ENCODE measurements at places on chromosomes 1 and 21.

DNA sequence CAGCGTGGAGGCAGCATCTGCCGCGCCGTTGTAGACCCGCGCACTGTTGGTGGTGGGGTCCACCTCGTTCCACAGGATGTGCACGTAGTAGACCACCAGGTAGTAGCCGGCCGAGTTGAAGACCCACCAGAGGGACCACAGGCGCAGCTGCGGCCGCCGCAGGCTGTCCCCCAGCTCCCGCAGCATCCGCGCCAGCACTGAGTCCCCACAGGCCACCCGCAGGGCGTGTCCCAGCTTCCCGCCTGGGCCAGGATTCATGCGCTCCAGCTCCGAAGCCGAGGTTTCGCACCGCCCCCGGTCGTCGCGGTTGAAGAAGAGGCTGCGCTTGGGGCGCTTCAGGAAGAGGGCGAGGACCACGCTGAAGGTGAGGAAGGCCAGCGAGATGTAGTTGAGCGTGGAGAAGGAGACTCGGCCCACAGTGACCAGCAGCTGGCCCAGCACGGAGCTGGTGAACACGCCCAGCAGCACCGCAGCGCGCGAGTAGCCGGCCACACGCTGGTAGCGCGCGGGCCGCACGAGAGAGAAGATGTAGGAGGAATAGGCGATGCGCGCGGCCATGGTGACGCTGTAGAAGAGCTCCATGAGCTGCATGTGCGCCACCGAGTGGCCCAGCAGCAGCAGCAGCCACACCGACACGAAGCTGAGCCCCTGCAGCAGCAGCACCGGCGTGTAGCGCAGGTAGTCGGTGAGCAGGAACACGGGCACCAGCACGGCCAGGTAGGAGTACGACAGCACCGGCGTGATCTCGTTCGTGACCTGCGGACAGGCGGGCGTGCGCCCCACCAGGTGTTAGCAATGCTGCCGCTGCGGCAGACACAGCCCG is 10.6 kb downstream of the SLC19A1 start:
- no peak for DNase-seq

- DNase-seq, result no peak
Measured at GRCh38 chr1:1230656-1231399, 973 bp downstream of the SDF4 start.

DNA sequence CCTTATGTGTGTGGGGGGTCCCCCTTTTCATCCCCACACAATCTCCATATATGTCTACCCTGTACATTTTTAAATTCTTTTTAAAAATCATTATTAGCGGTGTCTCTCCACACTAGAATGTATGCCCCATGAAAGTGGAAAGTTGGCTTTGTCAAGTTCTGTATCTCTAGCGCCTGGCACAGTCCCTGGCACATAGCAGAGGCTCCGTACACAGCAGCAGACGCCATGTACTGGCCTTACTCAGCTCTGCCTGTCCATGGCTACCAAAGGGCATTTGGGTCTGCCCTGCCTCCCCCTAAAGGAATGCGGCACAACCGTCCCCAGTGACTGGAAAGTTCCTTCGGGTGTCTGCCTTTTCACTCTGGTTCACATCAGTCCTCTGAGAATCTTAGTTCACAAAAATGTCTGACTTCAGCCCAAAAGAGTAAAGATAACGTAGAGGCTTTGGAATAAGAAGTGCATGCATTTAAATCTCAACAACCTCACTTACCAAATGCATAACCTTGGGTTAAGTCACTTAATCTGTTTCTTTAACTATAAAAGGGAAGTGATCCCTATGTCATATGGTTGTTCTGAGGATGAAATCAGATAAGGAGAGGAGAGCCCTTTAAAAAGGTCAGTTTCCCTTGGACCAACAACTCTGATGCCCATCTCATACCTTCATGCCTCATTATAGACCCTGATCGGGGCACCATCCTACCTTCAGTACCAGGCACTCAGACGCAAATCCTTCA is 61.1 kb downstream of the CD46 start:
- no peak for DNase-seq

DNA sequence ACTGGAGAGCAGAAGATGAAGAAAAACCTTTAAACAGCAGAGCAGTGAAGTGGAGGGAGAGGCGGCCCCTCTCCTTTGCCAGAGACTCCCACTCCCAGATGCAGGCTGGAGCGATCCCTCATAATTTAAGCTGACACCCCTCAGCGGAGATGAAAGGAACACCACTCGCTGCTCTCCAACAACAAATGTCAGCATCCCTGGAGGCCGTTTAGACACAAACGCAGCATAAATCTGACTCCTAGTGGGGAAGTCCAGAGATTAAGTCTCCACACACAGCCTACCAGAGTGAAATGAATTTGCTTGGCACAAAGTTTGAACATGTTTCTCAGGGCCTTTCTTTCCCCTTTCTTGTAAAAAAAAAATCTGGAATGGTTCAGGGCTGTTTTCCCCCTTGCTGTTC is 137.8 kb downstream of the LMX1A start:
- no peak for DNase-seq

GRCh38 chr21:43806017-43806710 is 16.8 kb downstream of the RRP1 start:
- DNase-seq, result no peak

- no peak for DNase-seq
Measured at GRCh38 chr1:235098547-235098946, 30.1 kb downstream of the TOMM20 start.

DNA sequence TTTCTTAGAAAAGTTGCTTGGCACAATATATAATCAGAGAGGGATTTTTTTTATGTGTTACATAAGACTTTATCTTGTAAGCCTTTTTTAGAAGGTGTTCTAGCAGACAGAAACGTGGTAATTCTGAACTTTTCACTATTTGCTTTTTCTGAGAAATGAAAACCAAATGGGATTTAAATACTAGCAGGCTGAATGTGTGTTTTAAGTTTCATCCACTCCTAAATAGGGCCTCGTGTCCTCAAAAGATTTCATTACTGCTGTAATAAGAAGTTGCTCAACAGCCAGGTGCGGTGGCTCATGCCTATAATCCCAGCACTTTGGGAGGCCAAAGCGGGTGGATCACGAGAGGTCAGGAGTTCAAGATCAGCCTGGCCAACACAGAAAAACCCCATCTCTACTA is 44.7 kb upstream of the FMO2 start:
- DNase-seq, result no peak

GRCh38 chr1:41678111-41678878 is 193.8 kb upstream of the EDN2 start:
- DNase-seq, result peak; percentile 48

DNA sequence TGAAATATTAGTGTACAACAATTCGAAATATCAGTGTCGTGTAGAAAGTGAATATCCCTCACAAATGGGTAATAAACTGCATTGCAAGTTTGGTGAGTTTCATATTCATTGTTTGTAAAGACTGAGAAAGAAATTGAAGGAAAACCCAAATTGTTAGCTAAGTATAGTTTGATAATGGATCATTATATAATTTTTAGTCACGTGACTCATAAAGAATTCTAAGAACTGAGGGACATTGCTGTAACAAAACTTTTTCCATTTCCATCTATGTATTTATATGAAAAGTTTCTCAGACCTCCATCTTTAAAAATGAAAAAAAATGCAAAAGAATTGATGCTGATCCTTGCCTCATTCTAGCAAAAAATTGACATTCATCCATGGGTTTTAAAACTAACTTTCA is 36.0 kb upstream of the SGIP1 start:
- no peak for DNase-seq

DNA sequence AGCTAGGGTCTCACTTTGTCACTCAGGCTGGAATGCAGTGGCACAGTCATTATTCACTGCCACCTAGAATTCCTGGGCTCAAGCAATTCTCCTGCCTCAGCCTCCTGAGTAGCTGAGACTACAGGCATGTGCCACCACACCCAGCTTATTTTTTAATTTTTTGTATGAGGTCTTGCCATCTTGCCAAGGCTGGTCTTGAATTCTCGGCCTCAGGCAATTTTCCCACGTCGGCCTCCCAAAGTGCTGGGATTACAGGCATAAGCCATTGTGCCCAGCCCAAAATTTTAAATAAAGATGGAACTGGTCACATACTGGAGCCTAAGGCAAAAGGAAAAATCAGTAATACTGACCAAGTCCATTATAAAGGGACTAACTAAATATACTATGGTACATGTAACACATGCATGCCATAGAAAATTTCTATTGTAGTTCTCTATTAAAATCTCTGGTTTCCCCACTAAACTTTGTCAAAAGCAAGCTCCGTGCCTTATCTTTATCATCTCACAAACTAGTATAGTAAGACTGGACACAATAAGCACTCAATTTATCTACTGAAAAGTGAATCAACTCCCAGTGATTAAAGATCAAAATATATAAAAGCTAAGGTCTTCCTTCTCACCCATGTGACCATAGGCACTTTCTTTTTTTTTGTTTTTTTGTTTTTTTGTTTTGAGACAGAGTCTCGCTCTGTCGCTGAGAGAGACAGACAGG is 61.6 kb downstream of the HSF2BP start:
- DNase-seq, result no peak

- DNase-seq, result no peak
Measured at GRCh38 chr1:89587729-89588161, 45.2 kb upstream of the LRRC8C start.

DNA sequence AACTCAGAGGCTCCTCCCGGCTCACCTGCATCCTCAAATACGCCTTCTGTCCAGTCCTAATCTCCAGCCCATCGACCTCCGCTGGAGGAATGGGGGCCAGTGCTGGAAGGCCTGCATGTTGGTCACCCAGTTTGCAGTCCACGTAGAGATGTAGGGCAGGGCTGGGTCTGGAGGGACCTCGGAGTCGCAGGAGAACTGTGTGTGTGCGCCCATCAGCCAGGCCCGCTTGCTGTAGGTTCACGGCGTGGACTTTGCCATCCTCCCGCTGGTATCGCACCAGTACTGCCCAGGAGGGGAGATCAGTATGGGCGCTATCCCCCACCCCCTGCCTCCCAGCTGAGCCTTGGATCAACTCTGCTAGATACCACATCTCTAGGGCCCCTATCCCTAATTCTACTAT is 2.7 kb downstream of the THBS3 start:
- no peak for DNase-seq
